ENCODE measurements at places on chromosomes 7 and 10.

GRCh38 chr7:74306004-74306729, 17.0 kb downstream of the CLIP2 start:
- DNase-seq = peak; percentile 16

DNA sequence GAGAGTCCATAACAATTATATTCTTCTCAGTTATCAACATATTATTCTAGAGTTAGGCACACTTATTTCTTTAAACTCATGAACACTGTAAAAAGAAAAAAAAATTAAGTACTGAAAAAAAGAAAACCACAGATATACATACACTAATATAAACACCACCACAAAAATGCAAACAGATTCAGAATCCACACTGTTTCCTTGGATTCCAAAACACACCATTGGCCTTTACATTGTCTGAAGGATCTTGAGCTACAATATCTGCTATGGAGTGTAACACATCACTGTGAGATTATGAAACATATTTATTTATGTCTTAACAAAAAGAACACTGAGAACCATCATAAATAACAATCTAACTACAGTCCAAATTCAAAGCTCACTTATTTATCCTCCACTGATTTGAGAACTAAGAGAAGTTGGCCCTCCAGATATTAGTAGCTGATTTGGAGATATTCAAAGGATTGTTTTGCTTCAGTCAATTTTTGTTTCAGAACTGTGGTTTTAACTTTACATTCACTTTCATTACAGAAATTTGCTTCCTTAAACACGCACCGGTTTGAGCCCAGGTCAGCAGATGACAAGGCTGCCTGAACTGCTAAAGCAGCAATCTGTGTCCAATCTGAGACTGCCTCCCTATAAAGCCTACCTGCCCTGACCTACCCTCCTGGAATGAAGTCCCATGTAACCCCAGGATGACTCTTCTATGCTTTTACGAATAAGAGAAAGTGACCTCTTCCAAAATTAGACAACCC, 47.0 kb upstream of the CDK1 start:
- DNase-seq = peak; percentile 62

GRCh38 chr7:134907000-134907399, 79.3 kb upstream of the AGBL3 start:
- no peak for DNase-seq

- DNase-seq = no peak
These were observed 54.4 kb downstream of the SLC35B4 start for GRCh38 chr7:134262322-134262721.

DNA sequence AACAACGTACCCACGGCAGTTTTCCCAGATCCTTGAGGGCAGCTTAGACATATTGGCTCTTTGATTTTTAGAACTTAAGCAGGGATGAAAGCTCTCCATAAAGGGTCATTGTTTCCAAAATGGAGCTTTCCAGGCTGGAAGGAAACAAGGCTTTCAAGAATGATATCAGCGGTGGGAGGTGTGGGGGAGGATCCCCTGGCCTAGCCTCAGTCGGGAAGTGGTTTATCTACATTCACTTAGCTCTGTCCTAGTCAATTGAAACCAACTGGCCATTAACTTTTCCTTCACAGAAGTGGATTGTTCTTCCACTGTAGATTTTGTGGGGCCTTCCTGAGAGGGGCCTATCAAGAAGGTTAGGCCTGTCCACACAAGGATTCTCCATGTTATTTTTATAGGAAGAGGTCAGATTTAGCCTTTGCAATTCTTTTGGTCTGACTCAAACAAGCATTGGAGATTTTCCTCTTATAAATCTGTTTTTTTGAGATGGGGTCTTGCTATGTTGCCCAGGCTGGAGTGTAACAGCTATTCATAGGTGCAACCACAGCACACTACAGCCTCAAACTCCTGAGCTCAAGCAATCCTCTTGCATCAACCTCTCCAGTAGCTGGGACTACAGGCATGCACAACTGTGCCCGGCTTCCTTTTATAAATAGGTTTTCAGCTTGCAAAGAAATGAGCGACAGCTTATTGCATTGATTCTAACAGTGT, 343.5 kb downstream of the LRMDA start:
- DNase-seq = no peak

DNA sequence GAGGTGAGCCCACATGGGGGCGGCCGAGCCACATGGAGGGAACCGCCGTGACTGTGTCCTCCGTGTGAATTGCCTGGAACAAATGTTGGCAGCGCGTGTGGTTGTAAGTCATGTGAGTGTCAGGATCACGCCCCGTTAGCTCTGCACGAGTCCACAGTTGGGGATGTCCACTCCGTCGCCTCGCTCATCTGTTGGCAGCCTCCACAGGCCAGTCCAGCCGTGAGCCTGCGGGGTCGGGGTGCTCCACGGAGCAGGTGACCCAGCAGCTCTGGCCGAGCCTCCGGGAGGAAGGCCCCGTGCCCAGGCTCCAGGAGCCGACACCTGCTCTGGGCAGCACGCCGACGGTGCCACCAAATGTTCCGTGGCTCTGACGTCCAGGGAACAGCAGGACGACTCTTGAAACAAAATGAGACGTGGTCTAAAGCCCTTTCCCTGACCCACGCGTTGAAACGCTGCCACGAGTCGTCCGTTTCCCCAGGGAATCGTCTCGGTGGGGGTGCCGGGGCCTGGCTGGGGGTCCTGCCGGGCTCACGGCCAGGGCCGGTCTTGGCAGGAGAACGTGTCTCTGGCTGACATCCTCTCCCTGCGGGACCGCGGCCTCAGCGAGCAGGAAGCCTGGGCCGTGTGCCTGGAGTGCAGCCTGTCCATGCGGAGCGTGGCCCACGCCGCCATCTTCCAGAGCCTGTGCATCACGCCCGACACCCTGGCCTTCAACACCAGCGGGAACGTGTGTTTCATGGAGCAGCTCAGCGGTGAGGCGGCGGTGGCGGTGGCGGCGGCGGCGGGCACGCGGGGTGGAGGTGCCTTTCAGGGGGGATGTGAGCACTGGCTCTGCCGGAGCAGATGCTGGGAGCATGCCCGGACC, 7.0 kb downstream of the KNDC1 start:
- no peak for DNase-seq

GRCh38 chr7:93132216-93132615, 14.4 kb upstream of the SAMD9 start:
- no peak for DNase-seq

- DNase-seq = no peak
These were observed 51.3 kb upstream of the VOPP1 start for GRCh38 chr7:55623617-55624016.

GRCh38 chr7:26101361-26102151, 50.4 kb upstream of the NFE2L3 start:
- DNase-seq = peak; percentile 31

DNA sequence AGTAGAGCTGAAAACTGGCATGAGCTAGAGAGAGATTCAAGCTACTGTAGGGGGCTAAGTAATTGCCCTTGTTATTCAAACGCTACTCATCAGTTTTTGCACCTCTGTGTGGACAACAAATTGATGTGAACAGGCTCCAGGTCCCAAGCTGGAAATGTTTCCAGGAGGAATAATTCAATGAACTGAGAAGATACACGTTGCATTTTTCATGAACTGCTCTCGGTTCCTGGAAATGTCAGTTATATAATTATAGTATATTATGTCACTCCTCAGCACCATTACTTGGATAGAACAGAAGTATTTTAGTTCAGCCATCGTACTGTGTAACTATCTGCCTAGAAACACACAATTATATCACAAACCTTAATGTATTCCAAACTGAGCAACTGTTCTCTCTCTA, 65.9 kb upstream of the A1CF start:
- DNase-seq = no peak

All from activated CD4-positive, alpha-beta T cell treated with anti-CD3 and anti-CD28 coated beads for 36 hours (primary cell).